Common myeloid progenitor, CD34-positive (primary cell): ENCODE measurements at places on chromosomes 4 and X.
A peak's percentile ranks its signal among the peaks of the same experiment; 100 is the strongest.

GRCh38 chrX:111095974-111096895 is at the start of gene PAK3:
TSS of gene PAK3 (plus strand) at chrX:111096191. CDS start at chrX:111123104, 26,913 bp downstream.
- no peak for DNase-seq

DNA sequence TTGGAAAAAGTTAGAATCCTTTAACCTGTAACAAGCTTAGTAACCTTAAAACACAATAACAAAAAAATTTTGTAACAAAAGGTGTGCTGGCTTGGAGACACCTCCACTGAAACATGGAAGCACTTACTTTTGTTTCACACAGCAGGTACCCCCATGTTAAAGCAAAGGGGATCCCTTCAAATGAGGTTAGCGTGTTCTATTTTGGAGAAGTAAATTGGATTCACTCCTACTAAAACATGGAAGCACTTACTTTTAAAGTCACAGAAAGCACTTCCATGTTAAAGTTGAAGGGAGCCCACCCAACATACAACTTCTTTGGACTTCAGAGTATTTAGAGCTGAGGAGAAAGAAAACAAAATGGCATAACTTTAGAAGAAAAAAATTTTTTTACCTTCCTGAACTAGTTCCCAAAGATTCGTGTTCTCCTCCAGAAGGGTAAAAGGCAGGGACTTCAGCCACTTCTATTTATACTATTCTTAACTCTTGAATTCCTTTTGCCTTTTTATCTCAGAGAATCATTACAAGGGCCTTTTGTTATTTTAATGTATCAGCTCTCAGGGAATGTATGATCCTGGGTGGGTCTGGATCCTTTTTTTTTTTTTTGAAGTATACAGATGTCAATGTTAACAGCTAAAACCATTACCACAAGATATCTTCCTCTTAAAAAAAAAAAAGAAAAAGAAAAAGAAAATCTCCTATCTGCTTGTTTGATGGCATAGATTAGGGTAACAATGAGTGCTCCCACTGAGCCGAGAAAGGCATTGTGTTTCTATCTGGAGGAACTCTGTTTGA is 11.5 kb downstream of the LARP7 start:
- no peak for DNase-seq

GRCh38 chr4:141638230-141638629 is 1.8 kb downstream of the IL15 start:
- no peak for DNase-seq

DNA sequence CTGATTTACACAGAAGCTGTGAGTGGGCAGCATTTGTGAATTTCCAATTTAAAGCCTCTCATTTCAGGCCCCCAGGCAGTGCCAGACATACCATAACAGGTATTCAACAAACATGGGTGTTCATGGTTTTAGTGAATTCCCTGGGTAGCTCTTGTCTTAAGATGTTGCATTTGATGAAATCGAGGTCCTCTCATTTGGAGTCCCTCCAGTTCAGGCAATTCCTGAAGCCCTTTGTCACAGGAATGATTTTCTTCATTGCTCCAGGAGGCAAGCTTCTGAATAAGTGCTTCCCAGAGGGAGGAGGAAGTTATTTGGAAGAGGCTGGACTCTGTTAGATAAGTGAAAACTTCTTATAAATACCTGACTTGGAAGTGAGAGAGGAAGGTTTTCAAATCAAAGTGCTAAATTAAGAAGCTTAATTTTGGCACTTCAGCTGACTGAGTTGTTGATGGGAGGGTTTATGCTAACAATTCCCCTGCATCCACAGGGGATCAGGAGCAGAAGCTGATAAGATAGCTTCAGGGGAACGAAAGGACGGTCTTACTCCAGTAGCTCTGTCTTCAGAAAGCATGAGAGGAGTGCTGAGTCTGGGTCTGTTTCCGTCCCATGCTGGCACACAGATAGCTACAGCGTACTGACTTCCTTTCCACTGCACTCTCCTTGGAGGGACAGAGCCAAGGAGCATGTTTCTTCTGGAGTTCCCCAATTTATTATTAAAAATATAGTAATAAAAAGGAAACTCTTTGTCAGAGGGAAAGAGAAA is 543.1 kb downstream of the GBA3 start:
- no peak for DNase-seq

DNA sequence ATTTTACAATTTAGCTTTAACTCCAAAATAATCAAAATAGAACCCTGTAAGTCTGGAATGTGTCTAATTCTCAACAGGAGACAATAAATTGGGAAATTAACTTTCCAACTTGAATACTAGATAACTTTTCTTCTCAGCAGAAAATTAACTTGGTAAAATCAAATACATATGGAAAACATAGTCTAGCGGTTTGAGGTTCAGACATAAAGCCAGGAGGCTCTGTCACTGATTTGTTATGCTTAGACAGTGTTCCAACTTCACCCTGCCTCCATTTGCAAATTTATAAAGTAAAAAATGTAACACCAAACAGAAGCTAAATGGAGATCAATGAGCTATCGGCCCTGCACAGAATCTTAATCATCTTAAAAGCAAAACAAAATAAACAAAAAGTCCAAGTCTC is 46.3 kb downstream of the TBCK start:
- DNase-seq: no peak

DNA sequence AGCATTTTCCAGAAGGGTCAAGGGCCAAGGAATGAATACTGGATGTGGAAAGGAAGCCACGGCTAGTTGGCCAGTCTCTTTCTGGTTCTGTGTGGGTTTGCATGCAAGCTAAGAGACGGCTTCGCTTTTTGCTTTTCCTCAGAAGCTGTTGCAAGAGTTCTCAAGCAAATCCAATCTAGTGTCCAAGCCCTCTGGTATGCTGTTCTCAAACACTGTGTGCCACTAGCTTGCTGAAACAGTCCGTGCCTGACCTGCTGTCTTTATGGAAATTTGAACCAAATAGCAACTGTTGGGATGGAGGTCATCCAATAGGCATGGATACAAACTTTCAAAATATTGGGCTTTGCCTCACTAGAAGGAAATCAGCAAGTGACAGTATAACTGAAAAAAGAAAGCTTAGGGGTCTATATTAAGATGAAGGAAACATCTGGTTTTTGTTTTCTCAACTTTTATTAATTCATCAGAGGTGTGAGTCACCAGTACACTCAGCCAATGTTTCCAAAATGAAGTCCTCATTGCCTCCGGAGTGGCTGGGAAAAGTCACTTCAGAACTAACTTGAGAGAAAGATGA is 70.5 kb downstream of the SLC9A6 start:
- peak; percentile 50 for DNase-seq
